ENCODE measurements at places on chromosomes 2 and 18. TPM values are rescaled to one million over a fixed set of nuclear protein-coding genes. Genes with fewer than 3 reads are reported as not detected.
A peak's percentile ranks its signal among the peaks of the same experiment; 100 is the strongest.

Gene SPATS2L
- 40.7 TPM for total RNA-seq

DNA sequence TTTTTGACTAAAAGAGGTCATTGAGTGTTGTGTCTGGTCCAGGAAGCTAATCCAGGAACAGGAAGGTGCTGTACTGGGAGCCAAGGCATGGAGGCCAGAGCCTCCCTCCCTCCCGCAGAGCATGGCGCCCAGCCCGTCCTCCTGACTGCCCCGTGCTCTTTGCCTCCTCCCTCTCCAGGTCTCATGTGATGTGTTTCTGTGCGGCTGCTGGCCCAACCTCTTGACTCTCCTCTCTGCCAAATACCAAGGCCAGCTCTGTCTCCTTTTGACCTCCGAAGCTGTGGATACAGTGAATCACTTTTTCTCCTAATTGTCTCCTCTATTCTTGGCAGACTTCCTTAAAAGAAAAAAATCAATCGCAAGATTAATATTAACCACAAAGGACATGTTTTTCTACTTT, 284.1 kb downstream of the PHLPP1 start:
- peak; percentile 98 for DNase-seq

DNA sequence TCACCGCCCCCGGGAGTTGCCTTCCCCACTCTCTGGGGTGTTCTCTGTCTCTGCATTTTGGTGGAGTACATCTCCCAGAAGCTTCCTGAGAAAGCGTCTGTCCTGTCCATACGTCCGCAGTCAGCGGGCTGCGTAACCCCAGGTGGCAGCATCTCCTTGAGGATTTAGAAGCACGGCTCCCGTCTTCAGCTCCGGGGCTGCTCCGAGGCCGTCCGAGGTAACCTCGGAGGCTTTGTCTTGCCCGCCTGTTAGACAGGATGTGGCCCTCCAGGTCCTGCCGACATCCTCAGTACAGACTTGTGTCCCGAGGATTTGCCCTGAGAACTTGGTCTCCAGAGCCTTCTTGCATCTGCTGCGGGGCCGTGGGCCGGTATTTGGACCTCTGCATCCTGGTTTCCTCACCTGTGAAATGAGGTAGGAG, 58.4 kb downstream of the CTDP1 start:
- DNase-seq, result no peak

- DNase-seq, result no peak
Observed at GRCh38 chr2:159225025-159226016, 61.2 kb downstream of the WDSUB1 start.

GRCh38 chr18:42798606-42799170, 316.8 kb downstream of the RIT2 start:
- DNase-seq, result no peak

- DNase-seq, result no peak
Observed at GRCh38 chr2:39821871-39822270, 42.8 kb upstream of the THUMPD2 start.

Gene TUBA3E
- total RNA-seq, result not detected

Gene DNAJC5G
- not detected for total RNA-seq

GRCh38 chr2:20433249-20433648, 13.6 kb upstream of the RHOB start:
- no peak for DNase-seq

DNA sequence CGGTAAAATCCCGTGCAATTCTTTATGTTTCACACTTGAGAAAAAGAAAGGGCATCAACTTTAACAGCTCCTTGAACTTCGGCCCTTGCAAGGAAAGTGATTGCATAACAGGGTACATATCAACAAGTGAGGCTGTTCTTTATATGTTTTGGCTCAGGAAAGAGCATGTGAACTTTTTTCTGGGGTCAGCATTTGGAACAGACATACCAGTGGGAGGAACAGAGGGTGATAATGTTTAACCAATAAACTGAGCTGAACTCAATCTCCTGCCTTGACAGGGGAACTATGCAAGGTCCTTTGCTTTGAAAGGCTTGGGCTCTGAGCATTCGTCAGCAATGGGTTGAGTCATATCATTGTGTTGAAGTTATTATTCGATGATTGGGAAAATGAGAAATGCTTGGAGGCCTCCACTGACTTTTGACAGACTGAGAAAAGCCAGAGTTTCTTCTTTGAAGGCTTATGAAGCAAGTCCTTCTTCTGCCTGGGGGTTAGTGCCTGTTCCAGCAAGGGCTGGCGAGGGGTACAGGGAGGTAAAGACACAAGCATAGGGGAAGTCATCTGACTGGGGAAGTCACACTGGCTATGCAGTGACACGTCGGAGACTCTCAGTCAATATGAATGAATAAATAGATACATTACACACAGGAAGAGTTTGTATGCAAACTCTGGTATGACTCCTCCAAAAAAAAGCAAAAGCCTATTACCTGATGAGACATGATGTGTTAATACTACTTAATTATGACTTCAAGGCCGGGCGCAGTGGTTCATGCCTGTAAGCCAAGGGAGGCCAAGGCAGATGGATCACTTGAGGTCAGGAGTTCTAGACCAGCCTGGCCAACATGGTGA, 57.2 kb downstream of the CYB5A start:
- DNase-seq, result peak; percentile 97

- DNase-seq, result peak; percentile 51
Observed at GRCh38 chr2:39772086-39772811, 6.8 kb downstream of the THUMPD2 start.

Gene FBLN7
- total RNA-seq, result 3.2 TPM

Gene NETO1
- total RNA-seq, result not detected

DNA sequence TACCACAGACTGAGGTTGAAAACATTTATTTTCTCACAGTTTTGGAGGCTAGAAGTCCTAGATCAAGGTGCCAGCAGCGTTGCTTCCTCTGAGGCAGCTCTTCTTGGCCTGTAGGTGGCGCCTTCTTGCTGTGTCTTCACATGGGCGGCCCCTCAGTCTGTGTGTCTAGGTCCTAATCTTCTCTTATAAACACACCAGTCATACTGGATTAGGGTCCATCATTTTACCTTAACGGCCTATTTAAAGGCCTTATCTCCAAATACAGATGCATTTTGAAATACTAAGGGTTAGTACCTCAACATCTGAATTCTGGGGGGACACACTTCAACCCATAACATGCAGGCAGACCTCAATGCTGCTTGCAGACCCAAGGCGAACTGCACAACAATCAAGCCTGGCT, 4.4 kb upstream of the RMC1 start:
- peak; percentile 74 for DNase-seq

DNA sequence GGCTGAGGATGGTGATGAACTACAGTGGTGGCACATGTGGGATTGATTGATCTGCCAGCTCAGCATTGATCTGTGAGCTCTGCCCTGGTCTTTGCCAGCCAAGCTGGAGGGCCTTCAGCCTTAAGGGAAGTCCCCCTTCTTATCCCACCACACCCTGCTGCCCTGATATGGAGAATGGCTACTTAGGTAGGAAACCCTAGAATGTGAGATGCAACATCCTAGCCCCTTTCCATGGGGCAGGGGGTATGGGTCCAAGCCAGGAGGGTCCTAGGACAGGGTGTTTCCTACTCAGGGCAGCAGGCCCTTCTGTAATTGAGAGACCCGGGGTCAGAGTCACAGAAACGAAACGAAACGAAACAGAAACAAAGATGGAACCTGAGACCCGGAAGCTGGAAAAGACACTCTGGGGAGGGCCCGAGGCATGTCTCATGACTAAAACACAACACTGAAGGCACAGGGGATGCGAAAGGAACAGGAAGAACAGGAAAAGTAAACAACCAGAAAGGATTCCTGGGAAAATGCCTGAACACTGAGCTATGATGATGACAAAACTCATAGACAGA, 16.9 kb upstream of the SULT1C2 start:
- peak; percentile 61 for DNase-seq

Gene GKN2
- total RNA-seq, result not detected

DNA sequence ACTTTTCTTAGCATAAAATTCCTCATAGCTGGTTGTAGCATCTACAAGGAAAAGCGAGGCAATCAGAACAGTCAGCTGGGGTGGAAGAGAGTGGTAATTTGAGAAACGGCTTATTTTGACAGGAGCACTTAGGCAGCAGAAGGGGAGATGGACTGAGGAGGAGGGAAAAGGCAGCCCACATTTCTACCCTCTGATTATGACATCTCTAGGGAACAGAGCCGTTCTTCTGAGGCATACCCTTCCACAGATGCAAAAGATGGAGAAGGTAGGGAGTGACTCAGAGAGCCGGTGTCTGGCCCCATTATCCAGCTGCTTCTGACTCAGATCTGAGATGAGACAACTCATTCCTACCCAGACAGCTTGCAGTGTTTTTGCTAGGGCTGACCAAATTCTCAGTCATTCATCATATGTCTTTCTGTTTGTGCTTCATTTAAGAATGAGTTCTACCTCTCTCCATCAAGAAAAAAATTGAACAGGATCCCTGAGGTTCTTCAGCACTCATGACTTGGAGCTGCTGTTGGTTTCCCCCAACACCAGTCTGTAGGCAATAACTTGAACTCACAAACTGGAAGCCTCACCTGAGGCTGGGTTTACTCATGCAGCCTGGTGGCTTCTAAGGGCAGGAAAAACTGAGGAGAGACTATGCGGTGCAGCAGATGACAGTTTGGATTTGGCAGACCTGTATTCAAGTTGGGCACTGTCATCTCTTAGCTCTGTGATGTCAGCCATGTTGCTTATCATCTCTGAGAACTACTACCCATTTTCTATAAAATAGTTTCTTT, 15.9 kb upstream of the SEC11C start:
- DNase-seq, result peak; percentile 80

Gene REG3A
- not detected for total RNA-seq

Gene GPBAR1
- total RNA-seq, result not detected

GRCh38 chr2:133667085-133667484, 98.8 kb upstream of the NCKAP5 start:
- DNase-seq, result peak; percentile 52

Gene DNAH6
- total RNA-seq, result 0.49 TPM

Gene CXCR1
- total RNA-seq, result not detected

DNA sequence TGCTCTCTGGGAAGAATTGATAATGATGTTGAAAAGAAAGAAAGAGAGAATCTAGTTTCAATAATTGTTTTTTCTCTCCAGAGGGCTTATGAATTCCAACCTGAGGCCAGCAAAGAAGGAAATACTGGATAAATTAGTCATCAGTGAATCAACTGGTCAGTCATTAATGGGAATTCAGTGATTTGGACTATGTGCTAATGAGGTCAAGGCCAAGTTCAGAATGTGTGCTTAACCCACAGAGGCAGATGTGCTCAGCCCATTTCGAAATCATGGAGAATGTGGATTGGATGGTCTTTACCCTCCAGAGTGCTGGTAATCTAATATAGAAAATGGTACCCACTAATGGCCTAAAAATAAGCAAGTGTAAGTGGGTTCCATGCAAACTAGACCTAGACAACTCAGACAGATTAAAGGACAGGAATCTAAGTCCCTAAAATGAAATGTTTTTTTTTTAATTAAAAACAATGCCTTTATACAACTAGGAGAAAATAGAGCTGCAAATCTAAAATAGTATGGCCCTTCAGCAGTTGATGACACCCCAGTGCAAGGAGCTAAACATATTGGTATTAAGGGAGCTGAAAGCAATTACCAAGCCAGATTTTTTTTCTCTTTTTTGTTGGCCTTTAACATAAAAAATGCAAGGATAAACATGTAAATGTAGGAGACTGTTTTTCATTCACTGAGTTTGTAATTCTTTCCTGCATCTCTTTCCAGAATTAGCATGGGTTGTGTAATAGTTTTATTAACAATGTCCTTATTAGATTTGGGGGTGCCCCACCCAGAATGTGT, 296.9 kb downstream of the SATB2 start:
- DNase-seq, result peak; percentile 81

Gene UGT1A8
- total RNA-seq, result 0.09 TPM

DNA sequence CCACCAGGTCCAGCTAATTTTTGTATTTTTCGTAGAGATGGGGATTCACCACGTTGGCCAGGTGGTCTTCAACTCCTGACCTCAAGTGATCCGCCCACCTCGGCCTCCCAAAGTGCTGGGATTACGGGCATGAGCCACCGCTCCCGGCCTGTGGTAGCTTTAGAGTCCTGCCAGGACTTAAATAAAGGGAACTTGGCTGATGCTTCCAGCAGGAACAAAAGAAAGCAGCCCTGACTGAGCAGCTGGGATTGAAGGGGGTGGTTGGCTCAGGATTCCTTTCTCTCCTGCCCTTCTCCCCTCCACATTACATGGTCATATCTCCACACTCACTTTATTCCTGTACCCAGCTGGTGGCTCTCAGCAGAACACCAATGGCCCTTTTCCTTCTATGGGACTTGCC, 20.0 kb downstream of the EFHD1 start:
- no peak for DNase-seq

Gene PGAP1
- 14.7 TPM for total RNA-seq

DNA sequence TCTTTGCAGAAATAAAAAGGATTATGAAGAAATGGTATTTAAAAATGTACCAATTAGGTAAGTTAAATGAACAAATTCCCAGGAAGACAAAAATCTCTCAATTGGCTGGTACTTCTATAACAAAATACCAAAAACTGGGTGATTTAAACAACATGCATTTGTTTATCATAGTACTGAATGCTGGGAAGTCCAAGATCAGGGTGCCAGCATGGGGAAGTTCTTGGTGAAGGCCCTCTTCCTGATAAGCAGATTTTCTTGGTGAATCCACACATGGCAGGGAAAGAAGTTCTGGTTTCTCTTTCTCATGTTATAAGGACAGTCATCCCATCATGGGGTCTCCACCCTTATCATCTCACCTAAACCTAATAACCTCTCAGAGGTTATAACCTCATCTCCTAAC, 271.6 kb upstream of the SETBP1 start:
- no peak for DNase-seq

Gene SCN7A
- under 0.01 TPM for total RNA-seq

DNA sequence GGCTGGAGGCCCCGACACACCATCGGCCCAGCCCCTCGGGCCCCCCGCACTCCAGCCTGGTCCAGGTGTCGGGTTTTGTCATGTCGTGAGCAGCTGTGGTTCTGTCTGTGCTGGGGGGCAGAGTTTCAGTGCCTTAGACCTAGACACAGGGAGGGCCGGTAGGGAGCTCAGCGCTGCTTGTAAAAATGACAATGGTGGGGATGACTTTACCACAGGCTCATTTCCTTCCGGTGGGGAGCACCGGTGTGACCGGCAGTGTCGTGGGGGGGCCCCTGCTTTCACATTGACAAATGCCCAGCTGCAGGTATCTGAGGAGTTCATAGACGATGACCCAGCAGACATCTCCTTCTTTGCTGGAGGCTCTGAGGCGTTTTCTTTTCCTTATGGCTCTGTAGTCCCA, 66.9 kb downstream of the STK25 start:
- DNase-seq, result no peak

- no peak for DNase-seq
Observed at GRCh38 chr2:236510034-236510433, 59.6 kb upstream of the ACKR3 start.

GRCh38 chr18:74183130-74183529, 34.8 kb downstream of the TIMM21 start:
- no peak for DNase-seq

DNA sequence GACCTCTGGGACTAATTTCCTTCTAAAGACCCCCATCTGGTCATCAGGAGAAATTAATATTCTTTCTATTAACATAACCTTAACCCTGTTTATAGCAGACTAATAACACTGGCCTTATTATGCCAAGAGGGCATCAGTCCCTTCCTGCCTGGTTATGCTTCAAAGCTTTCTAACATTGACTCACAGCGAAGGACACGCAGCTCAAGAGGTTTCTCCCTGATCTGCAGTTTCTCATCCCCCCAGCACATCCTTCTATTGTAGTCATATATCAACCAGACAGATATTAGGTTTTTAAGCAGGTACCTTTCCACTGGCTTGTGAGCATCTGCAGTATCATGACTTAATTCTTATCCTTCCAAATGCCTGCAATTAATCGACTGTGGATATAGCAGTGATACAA, 100.0 kb upstream of the CXCR4 start:
- no peak for DNase-seq

Gene CIB4
- not detected for total RNA-seq

- DNase-seq, result no peak
Observed at GRCh38 chr2:23497536-23497935, 112.6 kb downstream of the KLHL29 start.

Gene POMC
- 0.63 TPM for total RNA-seq

All from fibroblast of the aortic adventitia (primary cell).